Retinal pigment epithelial cell (primary cell): ENCODE measurements at places on chromosomes 2 and 18.

DNA sequence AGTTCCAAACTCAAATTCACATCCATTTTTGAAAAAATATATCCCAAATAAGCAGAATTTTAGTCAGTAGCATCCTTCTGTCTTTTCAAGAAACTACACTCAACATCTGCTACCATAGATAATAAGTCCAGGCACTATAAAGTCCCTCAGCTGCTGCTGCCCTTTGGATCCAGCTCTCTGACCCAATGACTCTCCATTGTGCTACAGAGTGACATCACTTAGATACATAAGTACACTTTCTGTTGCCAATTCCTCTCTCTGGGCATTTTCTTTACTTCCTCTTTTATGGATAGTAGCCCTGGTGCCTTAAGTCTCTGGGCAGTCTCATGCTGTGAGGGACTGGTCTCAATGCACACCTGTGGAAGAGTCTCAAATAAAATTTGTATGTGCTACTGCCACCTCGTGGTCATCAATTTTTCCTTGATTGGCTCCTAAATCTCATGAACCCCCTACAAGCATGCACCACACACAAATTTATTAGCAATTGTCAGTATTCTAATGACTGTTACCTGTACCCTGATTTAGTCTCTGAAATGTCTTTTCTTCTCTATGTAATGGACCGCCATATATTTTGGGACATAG lies 219.2 kb downstream of the LRP1B start:
- no peak for DNase-seq

GRCh38 chr2:157441072-157441454 lies 2.8 kb downstream of the CYTIP start:
- DNase-seq, result no peak

DNA sequence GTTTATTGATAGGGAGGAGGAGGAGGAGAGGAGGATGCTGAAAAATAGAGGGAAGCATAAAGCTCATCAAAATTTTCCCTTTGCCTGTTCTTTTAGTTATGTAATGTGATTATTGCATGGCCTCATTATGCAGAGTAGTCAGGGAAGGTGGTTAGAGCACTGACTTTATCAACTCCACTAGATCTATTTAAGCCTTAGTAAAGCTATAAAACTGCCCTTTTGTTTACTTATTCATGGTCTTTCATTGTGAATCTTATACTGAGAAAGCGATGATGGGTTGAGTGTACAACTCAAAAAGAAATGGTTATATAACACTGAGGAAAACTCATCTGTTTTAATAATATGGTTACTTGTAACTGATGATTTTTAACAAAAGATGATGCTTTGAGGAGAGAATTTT lies 81.7 kb downstream of the MAP4K4 start:
- no peak for DNase-seq

- DNase-seq, result no peak
Observed at GRCh38 chr2:231124838-231125568, at the start of gene HTR2B. HTR2B (minus strand) TSS chr2:231125042; CDS start chr2:231123764, 1,278 bp downstream.

- no peak for DNase-seq
Observed at GRCh38 chr2:42927334-42928160, 135.2 kb upstream of the HAAO start.

DNA sequence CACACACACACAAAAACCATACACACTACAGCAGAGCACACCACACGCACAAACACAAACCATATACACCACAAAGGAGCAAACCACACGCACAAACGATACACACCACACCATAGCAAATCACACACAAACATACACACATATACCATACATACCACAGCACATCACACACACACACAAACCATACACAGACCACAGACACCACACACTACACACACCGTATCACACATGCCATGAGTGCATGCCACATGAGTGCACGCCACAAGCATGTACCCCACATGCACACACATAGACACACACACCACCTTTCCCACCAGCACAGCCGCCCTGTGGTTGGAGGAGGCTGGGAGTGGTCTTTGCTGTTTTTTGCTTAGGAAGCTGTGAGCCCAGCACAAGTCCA lies 517.1 kb upstream of the MYT1L start:
- no peak for DNase-seq
